ENCODE measurements at places on chromosomes 16 and 17.

- H3K27me3 ChIP-seq, result no peaks in the 10 kb centered on the region
- no peaks in the 10 kb centered on the region for H3K4me1 ChIP-seq
These were observed 17.7 kb upstream of the SMURF2 start for GRCh38 chr17:64679710-64680216.

GRCh38 chr16:46632778-46633733 is 11.9 kb upstream of the SHCBP1 start:
- peaks cover 1% of the 10 kb centered on the region for H3K27me3 ChIP-seq
- no peak overlapping the region for H3K4me3 ChIP-seq
- DNase-seq, result no peak

DNA sequence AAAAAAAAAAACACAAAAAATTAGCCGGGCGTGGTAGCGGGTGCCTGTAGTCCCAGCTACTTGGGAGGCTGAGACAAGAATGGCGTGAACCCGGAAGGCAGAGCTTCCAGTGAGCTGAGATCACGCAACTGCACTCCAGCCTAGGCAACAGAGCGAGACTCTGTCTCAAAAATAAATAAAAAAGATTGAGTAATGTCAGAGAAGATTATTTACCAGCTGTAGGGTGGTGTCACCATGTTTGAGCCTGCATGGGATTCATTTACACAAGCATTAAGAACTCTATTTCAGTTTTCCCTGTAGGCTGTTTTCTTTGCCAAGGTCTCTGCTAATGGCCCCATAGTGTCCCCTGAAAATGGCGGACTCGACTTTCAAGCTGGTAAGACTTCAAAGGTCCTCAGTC is 575.0 kb downstream of the CDH13 start:
- peaks cover 3% of the 10 kb centered on the region for H3K27me3 ChIP-seq
- H3K27ac ChIP-seq, result no peak overlapping the region
- no peaks in the 10 kb centered on the region for H3K4me1 ChIP-seq
- no peak for DNase-seq
- no peaks in the 10 kb centered on the region for H3K36me3 ChIP-seq

DNA sequence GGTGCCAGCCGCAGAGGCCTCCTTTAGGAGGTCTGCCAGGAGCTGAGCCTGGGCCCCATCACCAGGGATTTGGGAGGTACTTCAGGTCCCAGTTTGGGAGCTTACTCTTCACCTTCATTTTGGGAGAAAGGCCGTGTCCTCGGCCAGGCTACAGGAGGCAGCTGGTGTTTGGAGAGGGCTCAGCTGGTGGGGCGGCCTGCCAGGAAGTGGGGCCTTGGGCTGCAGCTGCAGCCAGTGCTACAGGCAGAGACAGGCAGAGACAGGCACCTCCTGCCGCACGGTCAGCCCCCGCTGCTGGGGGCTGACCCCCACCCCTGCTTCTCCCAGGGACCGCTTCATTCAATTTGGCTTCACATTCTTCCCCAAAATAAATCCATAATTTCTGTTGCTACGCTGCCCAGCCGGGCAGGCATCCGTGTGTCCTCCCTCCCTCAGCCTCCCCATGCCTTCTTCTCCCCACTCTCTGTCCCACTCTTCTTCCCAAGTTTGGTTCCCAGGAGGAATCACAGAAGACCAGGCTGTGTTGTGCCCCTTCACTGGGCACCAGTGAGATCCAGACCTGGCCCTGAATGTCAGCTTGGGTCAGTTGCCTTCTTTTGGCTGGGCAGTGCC is 6.1 kb downstream of the TMEM235 start:
- H3K27me3 ChIP-seq, result peaks cover 5% of the 10 kb centered on the region
- H3K4me1 ChIP-seq, result peaks cover 8% of the 10 kb centered on the region
- no peak for DNase-seq
- H3K27ac ChIP-seq, result no peak overlapping the region

DNA sequence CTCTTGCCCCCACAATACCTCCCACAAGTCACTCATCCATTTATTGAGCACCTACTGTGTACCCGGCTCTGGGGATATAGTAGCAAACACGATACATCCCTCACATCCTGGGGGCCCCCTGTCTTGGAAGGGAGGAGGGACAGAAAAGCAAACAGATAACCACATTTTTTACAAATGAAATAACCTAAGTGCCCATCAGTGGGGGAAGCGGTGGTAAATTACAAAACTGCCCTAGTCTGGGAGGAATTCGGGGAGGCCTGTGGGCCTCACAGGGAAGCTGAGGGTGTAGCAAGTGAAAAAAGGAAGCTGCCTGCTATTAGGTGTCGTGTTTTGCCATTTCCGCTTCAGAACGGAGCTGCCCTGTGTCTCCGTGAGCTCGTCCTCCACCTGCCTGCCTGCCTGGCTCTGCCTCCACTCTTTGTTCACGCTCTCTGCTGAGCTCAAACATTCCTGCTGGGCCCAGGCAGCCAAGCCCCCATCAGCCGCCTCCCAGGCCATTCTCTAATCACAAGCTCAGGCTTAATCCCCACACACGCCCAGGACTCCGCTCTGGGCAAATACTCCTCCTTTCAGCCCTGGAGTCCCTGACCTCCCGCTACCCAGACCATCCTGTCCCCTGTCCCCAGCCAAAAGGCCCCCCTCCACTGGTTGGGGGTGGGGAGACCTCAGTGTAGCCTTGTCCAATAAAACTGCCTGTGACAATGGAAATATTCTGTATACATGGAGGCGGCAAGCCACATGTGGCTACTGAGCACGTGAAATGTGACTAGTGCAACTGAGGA is 10.2 kb upstream of the SEC14L5 start:
- no peak for DNase-seq
- H3K36me3 ChIP-seq, result no peaks in the 10 kb centered on the region
- H3K4me1 ChIP-seq, result peaks cover 3% of the 10 kb centered on the region
- no peak overlapping the region for H3K4me3 ChIP-seq
- H3K27me3 ChIP-seq, result peaks cover 13% of the 10 kb centered on the region
- H3K27ac ChIP-seq, result no peak overlapping the region

GRCh38 chr17:5715478-5715877 is 131.2 kb upstream of the NLRP1 start:
- H3K27ac ChIP-seq, result no peak overlapping the region
- H3K36me3 ChIP-seq, result no peaks in the 10 kb centered on the region
- no peak overlapping the region for H3K4me3 ChIP-seq
- H3K4me1 ChIP-seq, result no peaks in the 10 kb centered on the region
- DNase-seq, result no peak

- no peak overlapping the region for H3K27ac ChIP-seq
- no peak for DNase-seq
- no peak overlapping the region for H3K4me3 ChIP-seq
- no peaks in the 10 kb centered on the region for H3K4me1 ChIP-seq
These were observed 64.7 kb downstream of the WNT3 start for GRCh38 chr17:46753776-46754175.

DNA sequence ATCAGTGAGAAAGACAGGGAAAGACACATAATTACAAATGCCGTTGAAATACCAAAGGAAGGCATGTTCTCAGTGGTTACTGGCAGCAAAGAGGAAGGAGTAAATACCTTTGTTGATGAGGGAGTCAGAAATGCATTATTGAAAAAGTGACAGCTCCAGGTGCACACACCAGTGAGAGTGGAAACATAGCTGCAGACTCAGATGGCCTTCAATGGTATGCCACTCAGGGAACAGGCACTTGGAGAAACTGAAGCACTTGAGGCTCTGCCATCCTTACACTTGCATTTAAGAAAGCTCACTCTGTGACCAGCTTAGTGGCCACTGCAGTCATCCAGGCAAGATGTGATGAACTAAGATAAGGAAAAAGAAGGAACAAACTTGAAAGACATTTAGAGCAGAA is 29.9 kb downstream of the NOG start:
- no peaks in the 10 kb centered on the region for H3K36me3 ChIP-seq
- no peaks in the 10 kb centered on the region for H3K4me1 ChIP-seq
- H3K4me3 ChIP-seq, result no peak overlapping the region
- DNase-seq, result no peak
- H3K27me3 ChIP-seq, result peaks cover 8% of the 10 kb centered on the region
- H3K27ac ChIP-seq, result no peak overlapping the region

DNA sequence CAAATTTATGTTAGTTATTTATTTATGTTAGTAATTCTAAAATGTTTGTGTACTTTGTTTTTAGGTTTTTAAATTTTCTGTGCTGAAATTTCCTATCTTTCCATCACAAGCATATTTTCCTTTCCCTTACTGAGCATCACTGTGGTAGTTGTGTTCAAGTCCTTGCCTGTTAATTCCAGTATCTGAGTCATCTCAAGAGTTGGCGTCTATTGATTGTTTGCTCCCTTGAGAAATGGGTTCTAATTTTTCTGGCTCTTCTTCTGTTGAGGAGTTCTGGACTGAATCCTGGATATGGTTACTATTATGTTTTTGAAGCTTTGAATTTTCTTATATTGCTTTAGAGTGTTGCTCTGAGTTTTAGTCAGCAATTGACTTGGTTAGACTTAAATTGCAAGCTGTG is 56.3 kb downstream of the GAN start:
- no peak overlapping the region for H3K4me3 ChIP-seq
- H3K36me3 ChIP-seq, result peaks cover 23% of the 10 kb centered on the region
- DNase-seq, result no peak
- H3K27ac ChIP-seq, result no peak overlapping the region
- H3K27me3 ChIP-seq, result no peaks in the 10 kb centered on the region
- peaks cover 4% of the 10 kb centered on the region for H3K4me1 ChIP-seq

DNA sequence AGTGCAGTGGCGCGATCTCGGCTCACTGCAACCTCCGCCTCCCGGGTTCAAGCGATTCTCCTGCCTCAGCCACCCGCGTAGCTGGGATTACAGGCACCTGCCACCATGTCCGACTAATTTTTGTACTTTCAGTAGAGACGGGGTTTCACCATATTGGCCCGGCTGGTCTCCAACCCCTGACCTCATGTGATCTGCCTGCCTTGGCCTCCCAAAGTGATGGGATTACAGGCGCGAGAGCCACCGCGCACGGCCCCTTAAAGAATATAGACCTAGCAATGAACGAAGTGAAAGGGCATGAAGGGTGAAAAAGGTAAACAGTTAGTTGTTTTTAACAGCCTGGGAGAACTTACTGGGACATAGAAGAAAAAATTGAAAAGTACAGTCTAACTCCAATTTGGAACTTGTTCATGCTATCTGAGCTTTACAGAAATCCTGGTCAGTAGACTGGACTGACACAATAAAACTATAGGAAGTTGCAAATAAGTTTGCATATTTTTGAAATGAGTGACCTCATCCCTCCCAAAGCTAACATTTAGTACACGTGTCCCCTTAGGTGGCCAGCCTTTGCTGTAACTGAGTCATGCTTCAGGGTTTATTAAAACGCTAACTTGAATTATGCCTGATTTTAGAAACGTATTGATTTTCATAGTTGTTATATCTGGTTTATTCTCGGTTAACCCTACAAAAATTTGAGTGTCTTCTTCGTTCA is 1.8 kb downstream of the COG1 start:
- peak overlapping the region; percentile 59 for H3K4me3 ChIP-seq
- H3K27me3 ChIP-seq, result no peaks in the 10 kb centered on the region
- no peak for DNase-seq
- H3K36me3 ChIP-seq, result peaks cover 28% of the 10 kb centered on the region

DNA sequence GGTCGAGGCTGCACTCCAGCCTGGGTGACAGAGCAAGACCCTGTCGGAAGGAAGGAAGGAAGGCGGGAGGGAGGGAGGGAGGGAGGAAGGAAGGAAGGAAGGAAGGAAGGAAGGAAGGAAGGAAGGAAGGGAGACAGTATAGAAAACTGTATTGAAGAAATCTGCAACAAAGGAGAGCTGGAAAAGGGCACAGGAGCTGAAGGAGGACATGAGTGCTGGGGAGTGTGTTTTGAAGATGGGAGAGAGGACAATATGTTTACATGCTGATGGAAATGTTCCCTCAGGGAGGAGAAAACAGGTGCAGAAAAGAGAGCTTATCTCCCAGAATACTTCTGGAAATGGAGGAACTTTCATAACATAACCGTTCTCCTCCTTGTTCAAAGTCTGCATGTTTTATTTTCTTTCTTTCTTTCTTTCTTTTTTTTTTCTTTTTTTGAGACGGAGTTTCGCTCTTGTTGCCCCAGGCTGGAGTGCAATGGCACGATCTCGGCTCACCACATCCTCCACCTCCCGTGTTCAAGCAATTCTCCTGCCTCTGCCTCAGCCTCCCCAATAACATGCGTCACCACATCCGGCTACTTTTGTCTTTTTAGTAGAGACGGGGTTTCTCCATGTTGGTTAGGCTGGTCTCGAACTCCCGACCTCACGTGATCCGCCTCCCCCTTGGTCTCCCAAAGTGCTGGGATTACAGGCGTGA is 2.7 kb upstream of the HAP1 start:
- no peak overlapping the region for H3K4me3 ChIP-seq
- H3K4me1 ChIP-seq, result peaks cover 6% of the 10 kb centered on the region
- H3K36me3 ChIP-seq, result no peaks in the 10 kb centered on the region
- H3K27me3 ChIP-seq, result peaks cover 39% of the 10 kb centered on the region
- H3K27ac ChIP-seq, result no peak overlapping the region

DNA sequence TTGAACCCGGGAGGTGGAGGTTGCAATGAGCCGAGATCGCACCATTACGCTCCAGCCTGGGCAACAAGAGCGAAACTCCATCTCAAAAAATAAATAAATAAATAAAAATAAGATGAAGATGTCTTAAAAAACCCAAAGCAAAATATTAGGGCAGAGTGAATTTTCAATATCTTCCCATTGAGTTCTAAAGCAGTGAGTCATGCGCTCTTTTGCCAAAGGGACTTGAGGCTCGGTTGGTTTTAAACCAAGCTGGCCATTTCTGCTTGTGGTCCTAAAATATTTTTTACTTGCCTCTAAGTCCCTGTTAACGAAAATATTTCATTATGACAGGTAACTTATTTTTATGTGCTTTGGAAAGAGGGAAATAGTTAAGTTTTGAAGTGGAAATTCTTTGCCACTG is 4.7 kb downstream of the PAFAH1B1 start:
- H3K4me3 ChIP-seq, result peak overlapping the region; percentile 34
- DNase-seq, result no peak
- peaks cover 17% of the 10 kb centered on the region for H3K36me3 ChIP-seq
- H3K4me1 ChIP-seq, result peaks cover 60% of the 10 kb centered on the region

DNA sequence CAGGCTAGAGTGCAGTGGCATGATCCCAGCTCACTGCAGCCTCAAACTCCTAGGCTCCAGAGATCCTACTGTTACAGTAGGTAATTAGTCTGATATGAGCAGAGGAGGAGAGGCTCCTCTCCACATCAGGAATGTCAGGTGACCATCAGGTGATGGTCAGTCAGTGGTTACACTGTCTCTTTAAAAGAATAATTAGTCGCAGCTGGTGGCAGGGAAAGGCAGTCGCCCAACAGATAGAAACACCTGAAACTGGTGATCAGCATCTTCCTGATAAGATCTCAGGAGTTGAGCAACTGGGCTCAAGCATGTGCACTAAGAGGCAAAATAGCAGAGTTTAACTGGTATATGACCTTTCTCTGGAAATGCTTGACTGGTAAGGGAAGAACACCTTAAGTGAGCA is 21.5 kb upstream of the ABCA5 start:
- H3K27ac ChIP-seq, result no peak overlapping the region
- H3K27me3 ChIP-seq, result no peaks in the 10 kb centered on the region
- H3K4me3 ChIP-seq, result no peak overlapping the region
- no peaks in the 10 kb centered on the region for H3K36me3 ChIP-seq
- H3K4me1 ChIP-seq, result no peaks in the 10 kb centered on the region

Data from activated naive CD8-positive, alpha-beta T cell treated with anti-CD3 and anti-CD28 coated beads, Interleukin-2, amount 50 U/mL, for 24 hours (primary cell).